ENCODE measurements at places on chromosomes 4 and X. TPM values are rescaled to one million over a fixed set of nuclear protein-coding genes. Genes with fewer than 3 reads are reported as not detected.

GRCh38 chr4:121034017-121034416 lies 38.3 kb downstream of the NDNF start:
- peaks cover 2% of the 10 kb centered on the region for H3K27me3 ChIP-seq
- no peak overlapping the region for H3K4me3 ChIP-seq
- peaks cover 15% of the 10 kb centered on the region for H3K4me1 ChIP-seq
- no peaks in the 10 kb centered on the region for H3K36me3 ChIP-seq

DNA sequence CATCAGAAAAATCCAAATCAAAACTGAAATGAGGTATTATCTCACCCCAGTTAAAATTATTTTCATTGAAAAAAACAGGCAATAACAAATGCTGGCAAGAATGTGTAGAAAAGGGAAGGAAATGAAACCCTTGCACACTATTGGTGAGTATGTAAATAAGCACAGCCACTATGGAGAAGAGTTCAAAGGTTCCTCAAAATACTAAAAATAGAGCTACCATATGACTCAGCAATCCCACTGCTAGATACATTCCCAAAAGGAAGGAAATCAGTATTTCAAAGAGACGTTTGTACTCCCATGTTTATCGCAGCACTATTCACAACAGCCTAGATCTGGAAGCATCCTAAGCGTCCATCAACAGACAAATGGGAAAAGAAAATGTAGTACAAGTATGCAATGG lies 932.4 kb downstream of the PCDH18 start:
- no peak for DNase-seq
- peaks cover 3% of the 10 kb centered on the region for H3K36me3 ChIP-seq
- H3K4me1 ChIP-seq, result no peaks in the 10 kb centered on the region
- no peak overlapping the region for H3K4me3 ChIP-seq
- no peaks in the 10 kb centered on the region for H3K27me3 ChIP-seq
- no peak overlapping the region for H3K27ac ChIP-seq

GRCh38 chr4:1290165-1290977 lies 680 bp downstream of the MAEA start:
- H3K27ac ChIP-seq, result peak overlapping the region; percentile 85
- no peak for DNase-seq
- H3K36me3 ChIP-seq, result no peaks in the 10 kb centered on the region
- no peaks in the 10 kb centered on the region for H3K27me3 ChIP-seq

- no peak overlapping the region for H3K4me3 ChIP-seq
- no peak for DNase-seq
- H3K36me3 ChIP-seq, result peaks cover 25% of the 10 kb centered on the region
- peaks cover 13% of the 10 kb centered on the region for H3K4me1 ChIP-seq
Measured at GRCh38 chr4:113358784-113359183, 309.3 kb downstream of the ANK2 start.

UGT8 gene
- total RNA-seq, result not detected

DNA sequence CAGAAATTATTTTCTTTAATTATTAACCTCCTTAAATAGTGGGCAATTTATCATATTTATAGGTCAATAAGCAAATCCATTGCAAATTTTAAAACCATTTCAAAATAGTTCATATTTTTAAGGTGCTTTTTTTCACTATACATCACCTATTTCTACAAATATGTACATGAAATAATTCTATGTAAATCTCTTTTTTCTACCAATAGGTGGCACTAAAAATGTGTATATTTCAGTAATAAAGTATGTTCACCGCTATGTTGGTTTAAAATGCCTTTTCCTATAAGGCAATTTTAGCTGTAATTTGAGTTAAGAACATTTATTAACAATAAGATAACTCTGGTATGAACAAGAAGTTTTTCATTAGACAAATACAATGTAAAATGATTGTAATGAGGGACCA lies 672.2 kb downstream of the KCTD8 start:
- no peaks in the 10 kb centered on the region for H3K4me1 ChIP-seq
- H3K27ac ChIP-seq, result no peak overlapping the region
- no peaks in the 10 kb centered on the region for H3K36me3 ChIP-seq
- H3K27me3 ChIP-seq, result peaks cover 7% of the 10 kb centered on the region
- no peak for DNase-seq

DNA sequence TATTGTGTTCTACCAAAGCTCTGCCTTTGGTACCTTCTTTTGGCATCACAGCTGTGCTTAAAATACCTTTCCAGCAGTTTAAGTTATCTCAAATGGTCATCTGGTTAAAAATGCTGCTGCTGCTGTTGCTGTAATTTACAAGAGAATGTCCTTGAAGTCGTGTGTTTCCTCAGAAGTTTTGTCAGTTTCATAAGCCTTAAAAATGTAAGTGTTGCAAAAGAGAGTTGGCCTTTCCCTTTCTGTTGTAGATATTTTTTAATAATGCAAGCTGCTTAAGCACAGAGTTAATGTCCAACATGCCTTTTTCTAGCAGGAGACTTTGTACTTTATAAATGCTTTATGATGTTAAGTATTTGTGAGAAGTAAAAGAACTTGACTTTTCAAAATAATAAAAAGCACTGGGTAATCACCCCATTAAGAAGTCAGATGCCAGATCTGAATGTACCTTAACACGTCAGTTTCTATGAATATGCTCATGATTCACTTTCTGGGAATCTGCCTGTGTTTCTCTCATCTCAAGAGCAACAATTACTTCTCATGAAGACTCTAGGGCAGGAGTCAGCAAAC lies 35.3 kb upstream of the TENM3 start:
- H3K27ac ChIP-seq, result peak overlapping the region; percentile 93
- no peaks in the 10 kb centered on the region for H3K27me3 ChIP-seq
- no peaks in the 10 kb centered on the region for H3K36me3 ChIP-seq
- H3K4me1 ChIP-seq, result peaks cover 62% of the 10 kb centered on the region
- no peak for DNase-seq

DNA sequence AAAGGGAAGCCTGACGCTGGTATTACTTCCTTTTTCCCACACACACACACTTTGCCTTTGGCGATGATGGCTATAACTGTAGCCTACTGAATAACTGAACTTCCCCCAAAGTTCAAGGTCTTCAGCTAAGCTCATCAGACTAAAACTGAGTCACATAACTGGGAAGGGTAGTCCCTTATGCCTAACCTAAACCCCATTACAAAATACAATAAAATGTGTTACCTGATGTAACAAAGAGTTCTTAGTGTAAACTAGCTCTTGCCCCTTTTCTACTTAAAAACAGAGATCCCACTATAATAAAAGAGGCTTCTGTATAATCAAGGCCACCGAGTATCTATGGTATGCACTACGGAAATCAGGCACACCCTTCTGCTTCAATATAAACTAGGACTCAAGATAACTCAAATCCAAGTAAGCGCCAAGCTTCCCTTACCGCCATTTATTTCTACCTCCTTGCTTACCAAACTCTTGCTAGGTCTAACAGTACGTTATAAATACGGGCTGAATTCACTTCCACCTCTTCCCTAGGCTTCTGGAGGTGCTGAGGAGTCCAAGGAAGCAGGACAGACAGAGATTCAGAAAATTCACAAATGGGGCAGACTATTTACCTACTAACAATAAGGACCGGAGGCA lies 2.4 kb downstream of the OTUD4 start:
- H3K27me3 ChIP-seq, result no peaks in the 10 kb centered on the region
- H3K4me1 ChIP-seq, result peaks cover 46% of the 10 kb centered on the region
- peaks cover 4% of the 10 kb centered on the region for H3K36me3 ChIP-seq
- peak overlapping the region; percentile 97 for H3K27ac ChIP-seq

DNA sequence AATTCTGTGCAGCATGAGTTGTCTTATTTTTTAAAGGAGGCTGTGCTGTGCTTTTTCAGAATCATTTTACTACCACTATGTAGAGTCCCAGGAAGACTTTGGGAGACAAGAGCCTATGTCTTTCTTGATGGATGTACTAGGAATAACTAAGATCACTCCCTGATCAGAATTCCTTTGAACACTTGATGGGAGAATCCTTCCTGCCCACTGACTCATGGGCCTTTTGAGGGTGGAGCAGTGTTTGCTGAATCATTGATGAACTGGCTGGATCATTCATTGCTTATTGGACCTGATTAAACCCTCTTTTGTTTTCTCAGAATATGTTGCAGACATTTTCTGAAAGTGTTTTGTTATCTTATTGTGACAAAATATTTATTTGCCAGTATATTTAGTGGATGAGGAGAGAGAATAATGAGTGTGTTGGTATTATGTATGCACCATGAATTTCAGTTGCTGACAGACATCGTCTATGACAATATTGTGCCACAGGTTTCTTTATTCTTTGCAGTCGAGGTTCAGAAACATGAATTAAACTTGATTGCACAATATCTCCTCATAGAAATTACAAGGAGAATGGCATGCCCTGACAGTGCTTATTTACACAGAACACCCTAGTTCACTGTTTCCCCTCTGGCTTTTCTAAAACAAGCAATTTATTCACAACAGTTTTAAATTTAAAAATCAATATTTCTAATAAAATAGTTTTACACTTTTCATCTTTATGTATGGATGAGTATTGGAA lies 36.3 kb downstream of the POU4F2 start:
- no peaks in the 10 kb centered on the region for H3K4me1 ChIP-seq
- H3K27ac ChIP-seq, result no peak overlapping the region
- H3K36me3 ChIP-seq, result no peaks in the 10 kb centered on the region
- no peak overlapping the region for H3K4me3 ChIP-seq
- peaks cover 15% of the 10 kb centered on the region for H3K27me3 ChIP-seq

EPHA5 gene
- total RNA-seq, result 1.6 TPM

PDK3 gene
- 47.5 TPM for total RNA-seq

- no peak overlapping the region for H3K4me3 ChIP-seq
- H3K27ac ChIP-seq, result no peak overlapping the region
- H3K27me3 ChIP-seq, result peaks cover 2% of the 10 kb centered on the region
Measured at GRCh38 chr4:151052785-151053184, 37.7 kb upstream of the LRBA start.

PCYT1B gene
- total RNA-seq, result 3.1 TPM
